Astrocyte of the hippocampus (primary cell): ENCODE measurements at places on chromosomes 4 and X.
A peak's percentile ranks its signal among the peaks of the same experiment; 100 is the strongest.

DNA sequence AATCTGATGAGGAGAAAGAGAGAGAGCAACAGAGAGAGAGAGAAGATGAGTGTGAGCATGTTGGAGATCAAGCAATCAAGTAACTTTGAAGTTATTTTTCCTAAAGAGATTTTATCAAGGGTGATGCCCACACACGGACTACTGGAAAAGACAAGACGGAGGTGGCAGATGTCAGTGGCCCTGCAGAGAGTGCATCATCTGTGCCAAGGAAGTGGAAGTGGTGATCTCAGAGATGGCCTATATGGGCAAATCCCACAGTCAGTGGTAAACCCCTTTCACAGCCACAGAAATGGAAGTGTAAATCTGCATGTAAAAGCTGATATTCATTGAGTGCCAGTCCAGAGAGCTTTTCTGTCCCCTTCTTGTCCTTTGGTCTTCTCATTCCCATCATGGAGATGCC is 577.2 kb upstream of the AADAT start:
- no peak for DNase-seq

DNA sequence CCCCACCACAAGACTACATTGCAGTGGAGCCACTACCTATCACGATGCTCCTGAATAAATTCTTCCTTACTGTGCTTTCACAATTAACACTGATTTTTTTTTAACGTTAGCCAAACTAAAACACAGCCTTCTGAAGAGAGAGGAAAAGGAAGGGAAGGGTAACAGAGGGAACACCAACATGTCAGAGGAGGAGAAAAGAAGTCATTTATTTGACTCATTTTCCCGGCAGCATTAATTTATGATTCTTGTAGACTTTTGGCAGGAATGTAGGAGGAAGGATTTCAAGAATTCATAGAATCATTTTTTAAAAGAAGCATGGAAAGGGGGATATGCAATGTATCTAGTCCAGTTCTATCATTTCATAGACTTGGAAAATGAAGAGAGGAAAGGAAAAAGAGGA is 74.3 kb upstream of the IQCM start:
- no peak for DNase-seq

- no peak for DNase-seq
These were observed 254.6 kb upstream of the KCNIP4 start for GRCh38 chr4:22202975-22203710.

- DNase-seq, result peak; percentile 33
These were observed 25.2 kb downstream of the PI4K2B start for GRCh38 chr4:25258980-25259578.

- peak; percentile 63 for DNase-seq
These were observed 116.8 kb upstream of the ZCCHC13 start for GRCh38 chrX:74187211-74187610.

GRCh38 chr4:78876568-78877320 is 62.5 kb downstream of the PAQR3 start:
- no peak for DNase-seq

GRCh38 chr4:153620352-153620751 is 63.7 kb upstream of the TLR2 start:
- DNase-seq, result peak; percentile 8
